Activated T-helper 1 cell treated with Interleukin-2 at 50 U/mL for 16 hours (primary cell): ENCODE measurements at places on chromosomes 3 and 15.

DNA sequence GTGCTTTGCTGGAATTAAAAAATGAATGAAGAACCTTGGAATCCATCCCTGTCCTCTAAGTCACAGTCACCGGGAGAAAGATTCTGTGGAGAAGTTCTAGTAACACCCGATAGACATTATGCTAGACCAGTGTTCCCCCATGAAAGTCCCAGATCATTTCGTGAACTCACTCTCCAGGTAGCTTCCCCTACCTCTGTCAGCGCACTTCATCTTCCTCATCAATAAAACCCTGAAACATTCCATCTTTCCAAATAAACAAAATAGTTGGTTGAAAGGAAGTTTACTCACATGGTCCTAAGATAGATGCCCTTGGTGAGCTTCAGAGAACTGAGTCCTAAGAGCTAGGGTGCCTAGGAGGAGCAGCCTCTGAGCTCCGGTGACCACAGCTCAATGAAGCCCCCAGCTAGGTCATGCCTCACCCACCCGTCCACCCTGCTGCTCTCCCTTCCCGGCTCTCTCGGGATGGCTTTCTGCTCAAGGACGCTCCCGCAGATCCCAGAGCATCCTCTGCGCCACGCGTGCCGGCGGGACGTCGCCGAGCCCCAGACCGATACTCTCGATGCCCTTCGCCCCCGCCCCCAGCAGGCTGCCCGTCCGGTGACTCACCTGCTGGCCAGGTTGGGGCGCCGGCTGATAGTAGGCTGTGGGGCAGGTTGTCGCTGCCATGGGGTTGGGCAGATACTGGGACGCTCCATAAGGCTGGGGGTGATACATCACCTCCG is 776 bp downstream of the VGLL3 start:
- DNase-seq, result no peak

DNA sequence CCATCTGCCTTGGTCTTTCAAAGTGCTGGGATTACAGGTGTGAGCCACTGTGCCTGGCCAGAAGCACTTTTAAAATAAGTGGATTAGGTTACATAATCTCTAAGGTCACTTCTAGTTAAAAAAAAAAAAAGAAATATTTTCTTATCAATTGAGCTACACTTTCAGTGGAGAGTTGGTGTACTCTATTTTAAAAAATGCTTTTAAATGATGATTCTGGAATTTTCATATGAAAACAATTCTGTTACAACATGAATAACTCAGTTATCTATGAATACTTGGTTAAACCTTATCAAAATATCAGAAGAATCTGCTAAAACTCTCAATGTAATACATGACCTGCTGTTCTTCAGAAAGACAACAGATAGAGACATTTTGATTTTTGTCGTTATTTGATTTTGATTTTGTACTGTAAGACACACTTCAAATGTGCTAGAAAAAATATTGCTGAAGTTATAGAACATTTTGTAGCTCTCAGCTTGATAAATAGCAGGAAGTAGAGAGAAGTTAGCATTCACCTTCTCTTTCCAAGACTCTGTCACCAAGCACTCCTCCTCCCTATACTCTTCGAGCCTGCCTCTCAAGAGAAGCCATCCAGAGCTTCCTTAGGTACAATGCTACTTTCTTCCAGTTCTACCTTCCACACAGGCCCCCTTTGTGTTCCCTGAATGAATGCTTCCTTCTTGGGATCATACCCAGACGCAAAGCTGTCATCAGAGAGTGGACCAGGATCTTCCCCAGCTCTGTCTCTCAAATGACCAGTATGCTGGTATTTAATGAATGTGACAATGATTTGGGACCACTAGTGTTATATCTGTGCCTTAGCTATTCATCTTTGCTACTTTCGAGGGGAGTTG is 47.2 kb upstream of the SECISBP2L start:
- no peak for DNase-seq

DNA sequence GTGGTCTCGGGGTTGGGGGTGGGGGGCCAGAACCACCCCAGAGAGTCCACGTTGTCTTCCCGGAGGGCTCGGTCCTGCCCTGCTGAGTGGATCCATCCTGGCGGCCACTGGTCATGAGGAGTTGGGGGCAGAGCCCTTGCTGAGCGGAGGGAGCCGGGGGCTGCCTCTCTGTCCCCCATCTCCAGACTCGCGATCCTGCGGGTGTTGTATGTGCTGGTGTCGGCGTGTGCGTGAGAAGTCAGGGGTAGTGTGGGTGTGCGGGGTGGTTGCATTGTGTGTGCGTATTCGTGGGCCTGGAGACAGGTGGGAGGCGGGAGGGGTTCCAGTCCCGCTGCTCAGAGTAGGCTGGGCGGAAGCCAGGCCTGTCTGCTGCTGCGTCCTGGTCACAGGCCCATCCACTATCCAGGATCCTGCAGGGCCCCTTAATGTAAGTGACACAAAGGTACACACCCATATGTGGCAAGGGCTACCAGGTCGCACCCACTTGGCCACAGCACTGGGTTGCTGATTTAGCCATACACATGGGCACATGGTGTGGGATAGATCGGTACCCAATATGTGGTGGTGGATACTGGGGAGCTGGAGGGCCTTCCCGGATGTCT is 30.7 kb downstream of the NBEAL2 start:
- no peak for DNase-seq

DNA sequence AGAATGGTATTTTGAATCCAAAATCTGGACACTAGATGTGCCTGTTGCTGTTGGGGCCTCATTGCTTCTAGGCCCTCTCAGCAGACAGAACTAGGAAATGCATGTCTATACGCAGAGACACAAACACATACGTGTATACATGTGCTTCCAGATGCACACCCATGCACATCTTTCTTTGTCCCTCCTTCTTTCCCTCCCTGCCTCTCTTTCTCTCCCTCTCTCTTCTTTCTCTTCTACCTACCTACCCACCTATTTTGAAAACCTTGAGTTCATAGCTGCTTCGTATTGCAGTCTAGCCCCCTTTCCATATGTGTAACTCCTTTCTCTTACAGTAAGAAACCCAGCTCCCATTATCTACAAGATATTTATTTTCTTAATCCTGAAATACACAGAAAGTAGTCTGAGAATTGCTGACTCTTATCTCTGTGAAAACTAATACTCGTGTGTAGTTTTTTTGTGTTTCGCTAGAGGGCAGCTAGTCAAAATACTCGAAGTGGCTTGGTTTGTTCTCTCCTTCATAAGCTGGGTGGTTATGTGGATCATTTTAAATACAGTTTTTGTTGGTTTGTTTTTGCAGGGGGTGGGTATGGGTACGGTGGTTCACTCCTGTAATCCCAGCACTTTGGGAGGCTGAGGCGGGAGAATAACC is 18.5 kb downstream of the RPL32 start:
- DNase-seq, result no peak

- DNase-seq, result no peak
Measured at GRCh38 chr3:172247525-172248274, 200.6 kb downstream of the GHSR start.

- DNase-seq, result no peak
Measured at GRCh38 chr3:151724576-151725562, 8.9 kb upstream of the AADACL2 start.

- no peak for DNase-seq
Measured at GRCh38 chr3:119559441-119559963, at the start of gene CD80. Gene CD80 (minus strand): TSS chr3:119559614. CDS start chr3:119557728, 1,886 bp downstream.

DNA sequence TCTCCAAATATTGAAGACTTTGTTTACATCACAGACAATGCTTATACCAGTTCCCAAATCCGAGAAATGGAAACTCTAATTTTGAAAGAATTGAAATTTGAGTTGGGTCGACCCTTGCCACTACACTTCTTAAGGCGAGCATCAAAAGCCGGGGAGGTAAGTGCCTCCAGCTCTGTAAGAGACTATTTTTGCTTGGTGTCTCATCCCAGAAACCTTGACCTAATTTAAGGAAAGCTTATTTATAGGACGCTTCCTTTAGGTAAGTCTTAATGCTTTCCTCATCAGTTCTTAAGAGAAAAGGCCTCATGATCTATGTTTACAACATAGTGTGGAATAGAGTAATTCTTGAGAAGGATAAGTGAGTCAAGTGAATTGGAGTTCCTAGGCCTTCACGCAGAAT is 11.8 kb downstream of the CCNB2 start:
- DNase-seq, result no peak

GRCh38 chr3:89957451-89957850 is 850.0 kb downstream of the EPHA3 start:
- no peak for DNase-seq

- no peak for DNase-seq
Measured at GRCh38 chr3:124634210-124635168, 95.8 kb upstream of the UMPS start.

GRCh38 chr3:14301558-14301957 is 100.8 kb upstream of the SLC6A6 start:
- no peak for DNase-seq

GRCh38 chr3:7146529-7146928 is 285.6 kb downstream of the GRM7 start:
- DNase-seq, result no peak

DNA sequence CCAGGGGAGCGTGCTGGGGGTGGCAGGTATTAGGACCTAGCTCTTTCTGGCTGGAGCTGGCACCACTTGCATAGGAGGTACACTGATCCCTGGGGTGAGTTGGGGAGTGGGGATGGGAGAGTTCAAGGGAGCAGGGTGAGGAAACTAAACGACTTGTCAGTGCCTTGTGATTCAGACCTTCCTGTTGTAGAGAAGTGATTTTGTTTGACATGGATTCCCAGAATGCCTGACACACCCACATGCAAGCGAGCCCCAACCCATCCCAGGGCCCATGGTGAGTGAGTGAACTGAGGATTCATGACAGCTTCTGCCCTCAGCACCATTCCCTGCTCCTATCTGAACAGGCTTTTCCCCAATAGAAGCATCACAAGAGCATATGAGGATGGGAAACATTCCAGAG is 15.6 kb upstream of the UBE2Q2 start:
- DNase-seq, result no peak
